ENCODE measurements at places on chromosomes 6 and 20.

- DNase-seq: no peak
Observed at GRCh38 chr20:25205277-25206062, 10.0 kb downstream of the ENTPD6 start.

GRCh38 chr20:35010405-35011192 lies 54.9 kb downstream of the MYH7B start:
- no peak for DNase-seq

GRCh38 chr6:25449774-25450173 lies 170.6 kb downstream of the CARMIL1 start:
- DNase-seq: no peak

DNA sequence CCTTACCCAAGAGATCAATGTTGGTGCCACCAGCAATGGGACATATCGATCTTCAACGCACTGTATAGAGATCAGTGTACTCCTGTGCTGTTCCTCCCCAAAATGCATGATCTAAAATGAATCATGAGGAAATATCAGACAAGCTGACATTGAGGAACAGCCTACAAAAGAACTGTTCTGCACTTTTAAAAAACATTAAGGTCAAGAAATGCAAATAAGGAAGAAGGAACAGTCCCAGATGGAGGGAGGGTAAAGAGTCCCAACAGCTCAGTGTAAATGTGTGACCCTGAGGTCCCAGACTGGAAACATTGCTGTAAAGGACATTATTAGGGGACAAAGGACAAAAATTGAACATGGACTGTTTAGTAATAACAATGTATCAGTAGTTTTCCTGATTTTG lies 24.3 kb upstream of the XRN2 start:
- DNase-seq: no peak

DNA sequence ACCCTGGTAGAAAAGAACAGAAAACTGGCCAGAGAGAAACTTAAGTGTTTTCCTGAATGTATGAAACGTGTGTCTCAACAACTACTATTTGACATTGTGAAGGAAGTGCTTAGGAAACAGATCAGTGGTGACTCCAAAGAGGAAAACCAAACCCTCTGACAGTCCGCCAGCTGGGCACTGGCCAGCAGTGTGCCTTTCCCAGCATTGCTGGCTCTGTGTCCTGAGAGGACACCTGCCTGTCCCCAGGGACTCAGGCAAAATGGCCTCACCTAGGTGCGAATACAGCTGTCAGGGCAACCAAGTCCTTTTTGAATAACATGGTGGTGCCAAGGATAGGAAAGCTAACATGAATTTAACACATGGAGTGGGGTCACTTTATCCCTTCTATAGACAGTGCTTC lies 72.5 kb downstream of the NDUFAF5 start:
- DNase-seq: peak; percentile 20

GRCh38 chr20:6235510-6235909 lies 112.7 kb upstream of the FERMT1 start:
- no peak for DNase-seq

- DNase-seq: no peak
Observed at GRCh38 chr6:7176208-7176607, 68.4 kb downstream of the RREB1 start.

- no peak for DNase-seq
Observed at GRCh38 chr6:134546962-134547645, 229.2 kb upstream of the SGK1 start.

GRCh38 chr20:36030149-36030548 lies 61.8 kb downstream of the CNBD2 start:
- no peak for DNase-seq

- DNase-seq: no peak
Observed at GRCh38 chr6:30997301-30997700, 13.0 kb upstream of the MUC22 start.

DNA sequence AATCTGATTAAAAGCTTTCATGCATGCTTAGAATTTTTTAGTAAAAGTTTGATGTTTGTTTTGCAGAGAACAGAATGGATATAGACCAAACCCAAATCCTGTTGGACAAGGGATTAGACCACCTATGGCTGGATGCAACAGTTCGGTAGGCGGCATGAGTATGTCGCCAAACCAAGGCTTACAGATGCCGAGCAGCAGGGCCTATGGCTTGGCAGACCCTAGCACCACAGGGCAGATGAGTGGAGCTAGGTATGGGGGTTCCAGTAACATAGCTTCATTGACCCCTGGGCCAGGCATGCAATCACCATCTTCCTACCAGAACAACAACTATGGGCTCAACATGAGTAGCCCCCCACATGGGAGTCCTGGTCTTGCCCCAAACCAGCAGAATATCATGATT lies 133.6 kb downstream of the NCOA3 start:
- DNase-seq: no peak

- DNase-seq: peak; percentile 45
Observed at GRCh38 chr6:453152-453551, 61.6 kb downstream of the IRF4 start.

GRCh38 chr20:51428401-51429143 lies 113.9 kb downstream of the NFATC2 start:
- peak; percentile 65 for DNase-seq

GRCh38 chr20:3801299-3801698 lies 5.2 kb downstream of the CDC25B start:
- DNase-seq: no peak

DNA sequence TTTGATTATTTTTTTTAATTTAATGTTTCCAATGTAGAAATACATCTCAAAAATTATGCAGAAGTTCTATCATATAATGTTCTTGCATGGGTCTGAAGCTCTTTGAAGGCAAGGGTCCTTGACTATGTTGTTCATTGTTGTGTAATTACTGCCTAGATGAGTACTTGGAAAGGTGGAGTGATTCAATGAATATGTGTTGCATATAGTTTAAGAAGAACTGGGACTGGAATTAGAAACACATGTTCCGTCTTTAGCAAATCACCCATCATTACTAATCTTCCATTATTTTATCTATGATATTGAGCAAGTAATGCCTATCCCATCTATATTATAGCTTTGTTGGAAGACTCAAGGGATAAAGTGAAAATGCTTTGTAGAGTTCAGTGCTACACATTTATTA lies 147.3 kb downstream of the LAMA2 start:
- DNase-seq: no peak

GRCh38 chr6:143026696-143027449 lies 33.8 kb upstream of the AIG1 start:
- DNase-seq: no peak

- peak; percentile 48 for DNase-seq
Observed at GRCh38 chr6:125201961-125202729, 48.6 kb downstream of the TPD52L1 start.

DNA sequence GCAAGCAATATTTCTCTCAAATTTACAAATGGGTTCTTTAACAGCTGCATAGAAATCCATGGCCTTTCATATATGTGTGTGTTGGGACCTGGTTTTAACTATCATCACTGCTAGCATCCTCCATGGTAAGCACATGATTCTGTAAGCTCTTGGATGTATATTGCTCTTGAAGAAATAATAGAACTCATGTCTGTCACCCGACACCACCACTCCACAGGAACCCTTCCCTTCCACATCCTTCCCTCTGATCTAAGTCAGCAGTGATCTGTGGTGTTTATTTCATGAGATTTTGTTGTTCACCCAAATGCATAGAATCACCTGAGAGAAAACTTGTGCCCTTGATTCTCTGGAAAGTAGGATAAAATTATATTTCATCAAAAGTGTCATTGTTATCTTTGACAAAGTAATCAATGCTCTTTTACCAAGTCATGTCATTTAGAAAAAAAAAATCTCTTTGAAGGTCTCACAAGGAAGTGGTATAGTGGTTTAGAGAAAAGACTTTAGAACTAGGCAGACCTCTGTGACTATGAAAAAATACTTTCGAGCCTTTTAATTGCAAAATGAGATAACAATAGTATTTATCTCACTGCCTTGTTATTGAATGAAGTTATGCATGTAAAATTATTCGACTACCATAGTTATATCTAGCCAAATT lies 649.8 kb upstream of the SLC35B3 start:
- DNase-seq: no peak

DNA sequence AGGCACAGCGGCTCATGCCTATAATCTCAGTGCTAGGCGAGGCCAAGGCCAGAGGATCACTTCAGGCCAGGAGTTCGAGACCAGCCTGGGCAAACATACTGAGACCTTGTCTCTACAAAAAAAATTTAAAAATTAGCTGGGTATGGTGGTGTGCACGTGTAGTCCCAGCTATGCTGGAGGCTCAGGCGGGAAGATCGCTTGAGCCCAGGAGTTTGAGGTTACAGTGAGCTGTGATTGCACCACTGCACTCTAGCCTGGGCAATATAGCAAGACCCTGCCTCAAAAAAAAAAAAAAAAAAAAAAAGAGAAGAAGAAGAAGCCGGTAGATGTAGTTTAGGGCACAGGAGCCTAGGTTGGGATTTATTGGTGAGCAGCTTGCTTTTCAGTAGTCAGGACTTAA lies 20.7 kb downstream of the MTHFD1L start:
- no peak for DNase-seq

GRCh38 chr20:50467718-50468356 lies 42.3 kb upstream of the PTPN1 start:
- peak; percentile 51 for DNase-seq

Measured in AG08395 (cell line).